ENCODE measurements at places on chromosomes 5 and 9.

DNA sequence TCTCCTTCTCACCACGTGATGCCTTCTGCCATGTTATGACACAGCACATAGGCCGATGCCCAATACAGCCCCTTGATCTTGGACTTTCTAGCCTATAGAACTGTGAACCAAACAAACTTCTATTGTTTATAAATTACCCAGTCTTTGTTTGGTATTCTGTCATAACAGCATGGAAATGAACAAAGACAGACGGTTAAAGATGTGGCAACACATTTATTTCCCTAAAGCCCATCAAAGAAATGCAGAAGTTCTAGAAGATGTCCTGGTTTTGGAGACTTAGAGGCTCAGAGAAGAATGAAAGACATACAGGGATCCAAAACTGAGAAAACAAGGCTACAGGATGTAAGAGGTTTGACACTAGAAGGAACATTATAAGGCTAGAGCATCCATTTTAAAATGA is 600.8 kb upstream of the DAB2 start:
- no peak for DNase-seq

GRCh38 chr9:3337515-3338225 is 188.1 kb downstream of the RFX3 start:
- no peak for DNase-seq

DNA sequence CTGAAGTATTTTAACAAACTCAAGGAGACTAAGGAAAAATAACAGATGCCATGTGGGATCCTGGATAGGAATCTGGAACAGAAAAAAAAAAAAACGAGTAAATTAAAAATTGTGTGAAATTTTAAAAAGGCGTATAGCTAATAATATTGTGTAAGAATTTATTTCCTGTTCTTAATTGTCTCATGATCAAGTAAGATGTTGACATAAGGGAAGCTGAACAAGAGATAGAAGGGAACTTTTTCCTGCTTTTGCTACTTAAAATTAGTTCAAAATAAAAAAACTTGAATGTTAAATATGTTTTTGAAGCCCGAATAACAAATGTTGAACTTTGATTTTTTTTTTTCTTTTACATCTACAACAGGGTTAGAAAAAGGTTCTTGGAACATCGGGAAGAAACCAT is 10.5 kb downstream of the SNAPC3 start:
- DNase-seq = no peak

- DNase-seq = no peak
Measured at GRCh38 chr5:29796013-29796412, 1397.5 kb upstream of the CDH6 start.

GRCh38 chr5:145470396-145470979 is 364.7 kb downstream of the PRELID2 start:
- DNase-seq = no peak

- DNase-seq = no peak
Measured at GRCh38 chr5:10588779-10589447, 25.0 kb downstream of the ANKRD33B start.

DNA sequence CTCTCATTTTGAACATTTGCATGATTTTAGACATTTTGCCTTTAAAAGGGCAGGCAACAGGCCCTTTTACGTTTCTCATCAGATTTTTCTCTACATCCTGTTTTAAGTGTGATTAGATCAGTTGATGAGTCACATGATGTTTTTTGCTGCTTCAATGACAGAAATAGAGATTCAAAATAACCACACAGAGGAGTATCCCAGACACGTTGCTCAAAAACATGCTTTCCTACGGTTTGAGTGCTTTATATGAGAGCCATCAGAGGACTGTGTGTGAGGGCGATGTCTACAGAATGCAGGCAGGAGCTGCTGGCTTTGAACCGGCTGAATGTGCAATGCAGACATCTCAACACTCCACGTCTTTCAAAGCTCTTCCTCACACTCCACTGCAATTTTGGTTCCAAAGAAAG is 42.1 kb downstream of the OTULIN start:
- DNase-seq = no peak

DNA sequence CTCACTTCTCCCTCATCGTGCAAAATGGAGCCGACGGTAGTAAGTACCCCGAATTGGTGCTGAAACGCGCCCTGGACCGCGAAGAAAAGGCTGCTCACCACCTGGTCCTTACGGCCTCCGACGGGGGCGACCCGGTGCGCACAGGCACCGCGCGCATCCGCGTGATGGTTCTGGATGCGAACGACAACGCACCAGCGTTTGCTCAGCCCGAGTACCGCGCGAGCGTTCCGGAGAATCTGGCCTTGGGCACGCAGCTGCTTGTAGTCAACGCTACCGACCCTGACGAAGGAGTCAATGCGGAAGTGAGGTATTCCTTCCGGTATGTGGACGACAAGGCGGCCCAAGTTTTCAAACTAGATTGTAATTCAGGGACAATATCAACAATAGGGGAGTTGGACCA is 979 bp downstream of the PCDHGA12 start:
- no peak for DNase-seq

- peak; percentile 53 for DNase-seq
Measured at GRCh38 chr9:104774831-104775573, 11.1 kb downstream of the NIPSNAP3B start.

- DNase-seq = no peak
Measured at GRCh38 chr5:177593511-177593910, 1.5 kb downstream of the TMED9 start.

DNA sequence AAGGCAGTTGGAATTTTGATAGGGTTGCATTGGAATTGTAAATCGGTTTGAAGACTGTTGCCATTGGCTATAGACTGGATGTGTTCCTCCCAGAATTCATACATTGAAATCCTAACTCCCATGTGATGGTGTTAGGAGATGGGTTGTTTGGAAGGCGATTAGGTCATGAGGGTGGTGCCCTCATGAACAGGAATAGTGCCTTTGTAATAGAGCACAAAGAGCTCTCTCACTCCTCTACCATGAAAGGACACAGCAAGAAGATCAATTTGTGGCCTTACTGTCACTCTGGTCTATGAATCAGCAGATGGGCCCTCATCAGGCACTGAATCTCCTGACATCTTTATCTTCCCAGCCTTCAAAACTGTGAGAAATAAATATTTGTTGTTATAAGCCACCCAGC is 133.2 kb downstream of the PARP8 start:
- DNase-seq = no peak

DNA sequence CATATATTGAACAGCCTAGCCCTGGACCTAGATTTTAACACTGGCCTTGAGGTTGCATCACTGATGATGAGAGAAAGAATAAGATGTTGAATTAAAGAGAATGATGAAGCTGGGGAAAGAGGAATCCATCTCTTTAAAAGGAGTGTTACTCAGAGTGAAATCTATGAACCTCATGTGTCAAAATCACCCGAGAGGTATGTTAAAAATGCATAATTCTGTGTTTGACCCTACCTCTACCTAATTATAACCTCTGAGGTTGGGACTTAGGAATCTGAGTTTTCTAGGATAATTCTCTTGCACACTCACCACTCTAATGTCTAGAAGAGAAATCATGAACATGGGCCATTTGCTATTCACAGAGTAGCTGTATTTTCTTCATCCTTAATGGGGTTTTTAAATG is 479.4 kb downstream of the ENC1 start:
- DNase-seq = no peak

GRCh38 chr9:3308609-3309008 is 217.2 kb downstream of the RFX3 start:
- no peak for DNase-seq

- peak; percentile 54 for DNase-seq
Measured at GRCh38 chr9:76704593-76705204, 59.5 kb upstream of the PCA3 start.

DNA sequence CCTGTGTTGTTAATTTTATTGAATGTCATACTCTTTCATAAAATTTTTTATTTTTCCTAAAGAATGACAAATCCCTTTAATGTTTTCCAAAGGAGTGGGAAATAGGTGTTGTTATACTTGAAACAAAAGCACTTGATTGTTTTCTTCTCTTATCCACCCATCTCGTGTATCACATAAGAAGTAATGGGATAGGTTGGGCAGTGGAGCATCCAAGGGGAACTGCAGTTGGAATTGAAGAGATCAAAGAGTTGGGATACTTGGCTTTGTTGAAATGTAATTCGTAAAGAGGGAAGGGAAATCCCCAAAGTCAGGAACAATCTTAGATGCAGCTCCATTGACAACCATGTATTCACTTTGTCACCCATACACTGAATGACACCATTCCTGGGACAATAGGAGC is 148.0 kb downstream of the PCSK5 start:
- DNase-seq = no peak

DNA sequence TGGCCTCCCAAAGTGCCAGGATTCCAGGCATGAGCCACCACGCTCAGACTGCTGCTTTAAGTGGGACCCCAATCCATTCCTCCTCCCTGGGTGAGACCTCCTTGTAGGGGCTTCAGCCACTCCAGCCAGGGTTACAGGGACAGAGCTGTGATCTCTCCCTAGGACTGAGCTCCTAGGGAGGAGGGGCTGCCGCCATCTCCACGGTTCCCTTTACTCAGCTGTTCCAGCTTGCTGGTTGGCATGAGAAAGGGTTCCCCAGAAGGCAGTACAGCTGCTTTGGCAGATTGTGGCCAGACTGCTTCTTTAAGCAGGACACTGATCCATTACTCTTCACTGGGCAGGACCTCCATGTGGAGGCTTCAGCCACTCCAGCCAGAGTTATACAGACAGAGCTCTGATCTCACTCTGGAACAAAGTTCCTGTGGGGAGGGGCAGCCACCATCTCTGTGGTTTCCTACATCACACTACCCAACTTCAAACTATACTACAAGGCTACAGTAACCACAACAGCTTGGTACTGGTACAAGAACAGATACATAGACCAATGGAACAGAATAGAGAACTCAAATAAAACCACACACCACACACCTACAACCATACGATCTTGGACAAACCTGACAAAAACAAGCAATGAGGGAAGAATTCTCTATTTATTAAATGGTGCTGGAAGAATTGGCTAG is 7.2 kb downstream of the INSL6 start:
- DNase-seq = no peak

DNA sequence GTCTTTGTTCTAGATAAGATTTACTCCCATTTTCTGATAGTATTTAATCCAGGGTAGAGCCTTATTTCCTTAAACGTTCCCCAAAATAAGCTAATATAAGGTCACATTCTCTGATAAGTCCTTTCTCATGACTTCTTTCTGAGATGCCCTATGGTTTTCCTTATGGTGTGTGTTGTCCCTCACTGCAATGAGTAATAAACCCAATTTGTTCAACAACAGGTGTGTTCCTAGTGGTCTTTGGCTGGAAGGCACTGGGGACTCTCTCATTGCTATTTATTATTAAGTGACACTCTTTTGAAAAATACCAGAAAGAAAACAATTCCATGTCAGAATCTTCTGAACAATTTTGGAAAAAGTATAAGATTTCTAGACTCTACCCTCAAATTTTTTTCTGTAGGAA is 256.5 kb upstream of the PPP1R2B start:
- DNase-seq = no peak

- no peak for DNase-seq
Measured at GRCh38 chr5:119476341-119476740, 24.0 kb downstream of the HSD17B4 start.

GRCh38 chr5:126872561-126873354 is 95.8 kb downstream of the LMNB1 start:
- no peak for DNase-seq

- no peak for DNase-seq
Measured at GRCh38 chr9:128625391-128626146, 31.1 kb downstream of the DYNC2I2 start.

GRCh38 chr5:172770374-172770674 is 671 bp downstream of the DUSP1 start:
- no peak for DNase-seq

GRCh38 chr5:2675548-2675947 is 75.9 kb downstream of the IRX2 start:
- DNase-seq = no peak

GRCh38 chr5:61754792-61755191 is 422.7 kb downstream of the ZSWIM6 start:
- no peak for DNase-seq

DNA sequence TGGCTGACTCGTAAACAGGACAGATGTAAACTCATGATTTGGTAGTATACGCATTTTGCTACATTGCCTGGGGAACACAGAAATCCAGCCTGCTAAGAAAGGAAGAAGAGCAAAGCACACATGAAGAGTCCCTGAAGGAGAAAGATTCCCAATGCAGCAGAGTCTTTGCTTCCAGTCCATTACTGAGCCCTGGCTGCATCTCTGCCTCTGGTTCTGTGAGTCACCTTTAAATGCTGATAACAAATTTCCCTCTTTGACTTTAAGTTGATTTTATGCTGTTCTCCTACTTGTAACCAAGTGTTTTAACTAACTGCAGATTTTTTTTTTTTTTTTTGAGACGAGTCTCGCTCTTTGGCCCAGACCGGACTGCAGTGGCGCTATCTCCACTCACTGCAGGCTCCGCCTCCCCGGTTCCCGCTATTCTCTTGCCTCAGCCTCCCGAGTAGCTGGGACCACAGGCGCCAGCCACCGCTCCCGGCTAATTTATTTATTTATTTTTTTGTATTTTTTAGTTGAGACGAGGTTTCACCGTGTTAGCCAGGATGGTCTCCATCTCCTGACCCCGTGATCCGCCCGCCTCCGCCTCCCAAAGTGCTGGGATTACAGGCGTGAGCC is 8.5 kb upstream of the PRXL2C start:
- no peak for DNase-seq

GRCh38 chr5:55415071-55415470 is 107.3 kb downstream of the MTREX start:
- no peak for DNase-seq

GRCh38 chr5:166618526-166618925 is 1672.9 kb upstream of the WWC1 start:
- DNase-seq = no peak

GRCh38 chr5:82327941-82328340 is 49.8 kb upstream of the RPS23 start:
- DNase-seq = no peak

DNA sequence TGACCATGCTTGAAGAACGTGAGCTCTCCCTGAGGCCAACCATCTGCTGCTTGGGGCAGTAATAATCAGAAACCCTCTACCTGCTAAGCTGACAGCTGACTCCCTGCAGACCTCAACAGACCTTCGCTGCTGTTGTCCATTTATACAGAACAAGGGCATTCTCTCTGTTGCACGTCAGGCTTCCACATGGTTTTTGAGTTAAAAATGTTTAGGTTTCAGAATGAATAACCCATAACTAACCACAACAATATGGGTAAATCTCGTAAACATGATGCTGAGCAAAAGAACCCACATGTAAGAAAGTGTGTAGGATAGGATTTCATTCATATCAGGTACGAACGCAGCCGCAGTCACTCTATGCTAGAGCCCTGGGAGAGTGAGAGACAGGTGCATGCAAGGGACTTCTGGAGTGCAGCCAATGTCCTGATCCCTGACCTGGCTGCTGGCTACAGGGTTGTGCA is 348.5 kb downstream of the MED10 start:
- peak; percentile 13 for DNase-seq

GRCh38 chr5:113825176-113825575 is 311.7 kb downstream of the YTHDC2 start:
- no peak for DNase-seq

DNA sequence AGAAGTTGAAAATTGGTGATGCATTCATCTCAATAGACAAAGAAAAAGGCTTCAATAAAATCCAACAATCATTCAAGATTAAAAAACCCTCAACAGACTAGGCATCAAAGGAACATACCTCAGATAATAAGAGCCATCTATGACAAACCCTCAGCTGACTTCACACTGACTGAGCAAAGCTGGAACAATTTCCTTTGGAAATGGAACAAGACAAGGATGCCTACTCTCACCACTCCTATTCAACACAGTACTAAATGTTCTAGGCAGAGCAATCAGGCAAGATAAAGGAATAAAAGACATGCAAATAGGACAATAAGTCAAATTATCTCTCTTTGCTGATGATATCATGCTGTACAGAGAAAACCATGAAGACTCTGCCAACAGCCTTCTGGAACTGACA is 1188.1 kb downstream of the DTWD2 start:
- no peak for DNase-seq

- DNase-seq = peak; percentile 59
Measured at GRCh38 chr9:105141146-105141975, 103.1 kb upstream of the SLC44A1 start.
